ENCODE measurements at places on chromosomes 7 and 10.

DNA sequence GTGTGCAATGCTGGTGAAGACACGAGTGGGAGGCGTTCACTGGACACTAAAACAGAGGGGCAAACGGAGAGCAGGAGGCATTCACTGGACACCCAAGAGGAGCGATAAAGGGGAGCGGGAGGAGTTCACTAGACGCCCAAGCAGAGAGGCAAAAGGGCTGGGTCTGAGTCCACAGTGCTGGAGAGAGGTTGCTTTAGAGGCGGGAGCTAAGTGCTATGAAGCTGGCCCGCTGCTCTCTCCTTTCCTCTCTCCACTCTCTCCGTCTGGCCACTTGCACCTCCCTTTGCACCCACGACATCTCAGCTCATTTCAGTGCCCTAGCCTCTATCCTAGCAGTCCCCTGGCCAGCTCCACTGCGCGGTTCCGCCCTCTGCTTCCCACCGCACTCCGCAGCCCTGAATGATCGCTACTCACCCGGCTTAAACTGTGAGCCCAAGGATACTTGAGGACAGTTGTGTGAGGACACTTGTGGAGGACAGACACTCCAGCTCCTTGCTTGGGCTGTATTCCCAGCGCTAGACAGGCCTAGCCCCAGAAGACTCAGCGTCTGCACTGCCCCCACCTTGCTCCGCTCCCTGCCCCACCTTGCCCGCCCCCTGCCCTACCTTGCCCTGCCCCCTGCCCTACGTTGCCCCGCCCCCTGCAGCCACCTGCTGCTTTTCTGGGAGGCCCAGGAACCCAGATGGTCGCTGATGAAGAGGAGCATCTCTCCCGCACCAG, 78.8 kb upstream of the CPXM2 start:
- DNase-seq, result no peak

DNA sequence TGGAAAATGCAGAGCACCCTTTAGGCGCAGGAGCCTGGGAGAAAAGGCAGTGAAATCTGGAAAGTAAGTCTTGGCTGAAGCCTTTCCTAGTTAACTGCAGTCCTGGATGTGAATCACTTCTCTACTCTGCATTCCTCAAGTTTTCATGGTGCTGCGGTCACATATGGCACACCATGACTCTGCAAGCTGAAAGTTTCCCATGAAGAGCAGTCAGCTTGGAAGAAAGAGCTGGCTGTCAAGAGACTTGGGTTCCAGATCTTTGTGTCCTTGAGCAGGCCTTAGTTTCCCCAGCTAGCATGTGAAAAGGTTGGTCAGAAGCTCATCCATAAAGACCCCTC, 548.3 kb downstream of the SORCS3 start:
- no peak for DNase-seq

- DNase-seq, result no peak
Observed at GRCh38 chr7:82247814-82248433, 195.7 kb downstream of the CACNA2D1 start.

- DNase-seq, result no peak
Observed at GRCh38 chr7:97859606-97860204, 12.5 kb downstream of the ASNS start.

- DNase-seq, result no peak
Observed at GRCh38 chr7:112072541-112073245, 133.5 kb downstream of the DOCK4 start.

Data from stimulated activated CD4-positive, alpha-beta T cell treated with anti-CD3 and anti-CD28 coated beads, Interleukin-2, amount 100 ng/mL, for 48 hours (primary cell).